ENCODE measurements at places on chromosomes 16 and 17.

- peaks cover 5% of the 10 kb centered on the region for H3K4me1 ChIP-seq
- no peak for ATAC-seq
Observed at GRCh38 chr16:4392382-4393239, 21.0 kb downstream of the VASN start.

DNA sequence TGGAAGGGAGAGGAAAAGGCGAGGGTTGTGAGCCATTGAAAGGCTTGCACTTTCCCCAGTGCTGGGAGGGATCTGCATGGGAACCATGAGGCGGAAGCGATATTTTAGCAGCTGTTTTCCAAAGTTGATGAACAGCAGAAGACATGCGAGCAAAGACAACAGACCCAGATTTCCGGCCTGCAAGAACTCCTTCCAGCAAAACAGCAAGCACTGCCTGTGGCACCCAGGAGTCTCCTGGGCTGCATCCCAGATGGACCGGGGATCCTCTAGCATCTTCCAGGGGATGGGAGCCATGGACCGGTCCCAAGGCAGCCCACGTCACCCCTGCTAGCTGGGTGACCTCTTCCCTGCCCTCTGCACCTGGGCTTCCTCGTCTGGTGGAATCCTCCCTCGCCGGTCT, 162.8 kb downstream of the IRF8 start:
- peaks cover 14% of the 10 kb centered on the region for H3K27me3 ChIP-seq
- no peaks in the 10 kb centered on the region for H3K4me1 ChIP-seq
- no peak for ATAC-seq
- no peaks in the 10 kb centered on the region for H3K36me3 ChIP-seq

- H3K36me3 ChIP-seq, result no peaks in the 10 kb centered on the region
- no peaks in the 10 kb centered on the region for H3K4me1 ChIP-seq
- H3K4me3 ChIP-seq, result no peak overlapping the region
- no peak for ATAC-seq
Observed at GRCh38 chr17:80065478-80066170, 29.2 kb downstream of the CCDC40 start.

- H3K4me1 ChIP-seq, result no peaks in the 10 kb centered on the region
- H3K4me3 ChIP-seq, result no peak overlapping the region
- no peak overlapping the region for H3K27ac ChIP-seq
- ATAC-seq, result no peak
- no peaks in the 10 kb centered on the region for H3K36me3 ChIP-seq
Observed at GRCh38 chr16:73710526-73710925, 586.1 kb upstream of the PSMD7 start.

GRCh38 chr17:70375813-70376770, 206.8 kb downstream of the KCNJ2 start:
- no peak overlapping the region for H3K4me3 ChIP-seq
- no peak for ATAC-seq
- peaks cover 5% of the 10 kb centered on the region for H3K27me3 ChIP-seq
- H3K36me3 ChIP-seq, result no peaks in the 10 kb centered on the region

DNA sequence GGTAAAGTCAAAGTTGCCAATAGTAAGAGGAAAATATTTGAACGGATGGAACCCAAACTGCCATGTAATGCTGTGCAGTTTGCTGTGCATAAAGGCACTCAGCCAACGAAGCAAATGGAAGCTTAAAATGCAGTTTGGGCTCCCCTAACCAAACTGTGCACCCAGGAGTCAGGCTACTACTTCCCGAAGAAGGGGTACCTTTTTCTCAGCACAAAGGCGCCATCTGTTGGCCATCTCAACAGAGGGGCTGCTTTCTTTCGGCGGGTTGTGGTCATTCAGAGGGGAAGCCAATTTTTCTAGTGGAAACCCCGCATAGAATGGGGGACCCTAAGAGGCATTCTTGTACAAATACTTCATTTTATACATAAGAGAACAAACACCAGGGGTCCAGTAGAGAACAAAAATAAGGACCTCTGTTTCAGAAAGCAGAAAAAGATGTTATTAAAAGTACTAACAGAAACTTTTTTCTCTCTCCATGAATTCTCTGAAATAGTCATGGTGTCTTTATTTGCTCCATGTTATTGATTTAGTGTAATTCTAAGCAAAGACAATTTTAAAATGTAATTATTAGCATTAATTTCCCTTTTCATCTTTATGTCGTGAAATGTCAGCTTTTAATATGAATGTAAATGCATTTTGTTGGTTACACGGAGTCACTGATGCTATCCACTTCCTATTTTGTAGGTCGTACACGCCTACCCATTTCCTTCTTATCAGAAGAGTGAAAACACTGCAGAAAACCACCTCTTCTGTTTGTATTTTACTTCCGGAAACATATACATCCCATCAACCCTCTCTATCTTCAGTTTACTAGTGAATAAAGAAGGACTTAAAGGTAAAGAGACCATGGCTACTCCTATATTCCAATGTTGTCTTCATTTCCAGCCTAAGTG, 453.3 kb downstream of the KCNJ2 start:
- no peaks in the 10 kb centered on the region for H3K27me3 ChIP-seq
- no peaks in the 10 kb centered on the region for H3K4me1 ChIP-seq
- ATAC-seq, result no peak
- H3K27ac ChIP-seq, result no peak overlapping the region
- no peaks in the 10 kb centered on the region for H3K36me3 ChIP-seq

- ATAC-seq, result no peak
- peak overlapping the region; percentile 93 for H3K27ac ChIP-seq
- H3K36me3 ChIP-seq, result peaks cover 27% of the 10 kb centered on the region
- no peaks in the 10 kb centered on the region for H3K27me3 ChIP-seq
Observed at GRCh38 chr17:63601439-63602371, 1.0 kb downstream of the TACO1 start.

GRCh38 chr17:16928406-16929034, 43.4 kb downstream of the TNFRSF13B start:
- H3K4me1 ChIP-seq, result no peaks in the 10 kb centered on the region
- no peak for ATAC-seq
- H3K27me3 ChIP-seq, result no peaks in the 10 kb centered on the region
- no peaks in the 10 kb centered on the region for H3K36me3 ChIP-seq
- H3K27ac ChIP-seq, result no peak overlapping the region

DNA sequence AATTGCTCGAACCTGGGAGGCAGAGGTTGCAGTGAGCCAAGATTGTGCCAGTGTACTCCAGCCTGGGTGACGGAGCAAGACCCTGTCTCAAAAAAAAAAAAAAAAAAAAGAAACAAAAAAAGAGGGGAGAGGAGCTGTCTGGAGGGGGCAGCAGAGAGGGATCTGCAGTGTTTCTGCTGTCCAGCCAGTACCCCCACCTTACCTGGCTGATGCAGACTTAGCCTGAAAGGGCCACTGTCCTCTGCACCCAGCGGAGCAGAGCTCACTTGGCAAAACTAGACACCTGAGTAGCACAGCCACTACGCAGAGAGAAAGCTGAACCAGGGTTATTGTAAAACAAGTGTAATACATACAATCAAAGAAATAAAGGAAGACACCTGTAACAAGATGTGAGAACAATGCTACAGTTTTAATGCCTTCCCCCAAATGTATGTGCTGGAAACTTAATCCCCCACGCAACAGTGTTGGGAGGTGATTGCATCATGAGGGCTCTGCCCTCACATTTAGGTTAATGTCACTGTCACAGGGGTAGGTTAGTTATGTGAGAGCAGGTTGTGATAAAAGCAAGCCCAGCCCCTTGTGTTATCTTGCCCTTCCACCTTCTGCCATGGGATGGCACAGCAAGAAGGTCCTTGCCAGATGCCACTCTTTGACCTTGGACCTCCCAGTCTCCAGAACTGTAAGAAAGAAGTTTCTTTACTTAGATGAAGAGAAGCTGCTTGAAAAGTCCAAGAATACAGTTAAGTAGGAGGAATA, 211.2 kb downstream of the RPTOR start:
- peaks cover 13% of the 10 kb centered on the region for H3K4me1 ChIP-seq
- H3K27ac ChIP-seq, result peak overlapping the region; percentile 53
- H3K27me3 ChIP-seq, result no peaks in the 10 kb centered on the region
- ATAC-seq, result no peak
- H3K4me3 ChIP-seq, result no peak overlapping the region

DNA sequence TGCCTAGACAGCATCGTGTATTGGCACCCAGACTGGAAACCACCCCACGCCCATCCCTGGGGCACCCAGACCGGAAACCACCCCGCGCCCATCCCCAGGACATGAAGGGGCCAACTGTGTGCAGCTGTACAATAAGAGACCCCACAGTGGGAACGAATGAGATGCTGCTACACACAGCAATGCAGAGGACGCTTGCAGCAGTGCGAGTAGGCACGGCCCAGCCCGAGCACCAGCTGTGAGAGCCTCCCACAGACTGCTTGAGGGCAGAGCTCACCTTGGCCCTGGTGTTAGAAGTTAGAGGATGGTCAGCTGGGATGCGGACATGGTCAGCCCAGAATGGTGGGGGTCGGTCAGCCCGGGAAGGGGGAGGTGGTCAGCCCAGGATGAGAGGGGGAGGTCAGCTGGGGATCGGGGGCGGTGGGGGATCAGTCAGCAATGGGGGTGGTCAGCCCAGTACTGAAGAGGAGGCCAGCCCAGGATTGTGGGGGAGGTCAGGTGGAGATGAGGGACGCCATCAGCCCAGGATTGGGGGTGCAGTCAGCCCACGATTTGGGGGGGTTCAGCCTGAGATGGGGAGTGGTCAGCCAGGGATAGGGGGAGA, 340.0 kb downstream of the C16orf95 start:
- no peaks in the 10 kb centered on the region for H3K36me3 ChIP-seq
- H3K27ac ChIP-seq, result no peak overlapping the region
- H3K4me1 ChIP-seq, result no peaks in the 10 kb centered on the region
- peaks cover 16% of the 10 kb centered on the region for H3K27me3 ChIP-seq
- H3K4me3 ChIP-seq, result no peak overlapping the region

DNA sequence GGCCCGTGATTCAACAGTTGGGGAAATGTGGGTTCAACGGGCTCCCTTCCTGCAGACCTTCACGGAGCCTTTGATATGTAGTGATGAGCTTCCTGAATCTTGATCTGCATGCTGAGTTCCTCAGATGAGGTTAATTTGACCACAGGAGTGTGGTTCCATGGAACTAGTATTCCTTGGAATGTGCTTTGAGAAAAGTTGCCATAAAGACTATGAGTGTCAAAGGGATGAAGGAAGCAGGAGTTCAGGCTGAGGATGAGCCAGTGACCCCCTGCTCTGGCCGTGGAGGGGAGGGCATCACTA, 229.2 kb downstream of the MSI2 start:
- no peaks in the 10 kb centered on the region for H3K36me3 ChIP-seq
- H3K27ac ChIP-seq, result peak overlapping the region; percentile 12
- peak overlapping the region; percentile 30 for H3K4me3 ChIP-seq
- no peaks in the 10 kb centered on the region for H3K27me3 ChIP-seq

- no peaks in the 10 kb centered on the region for H3K27me3 ChIP-seq
- H3K4me1 ChIP-seq, result no peaks in the 10 kb centered on the region
- no peak overlapping the region for H3K4me3 ChIP-seq
- H3K27ac ChIP-seq, result no peak overlapping the region
- ATAC-seq, result no peak
Observed at GRCh38 chr17:53032861-53033271, 789.9 kb upstream of the KIF2B start.

DNA sequence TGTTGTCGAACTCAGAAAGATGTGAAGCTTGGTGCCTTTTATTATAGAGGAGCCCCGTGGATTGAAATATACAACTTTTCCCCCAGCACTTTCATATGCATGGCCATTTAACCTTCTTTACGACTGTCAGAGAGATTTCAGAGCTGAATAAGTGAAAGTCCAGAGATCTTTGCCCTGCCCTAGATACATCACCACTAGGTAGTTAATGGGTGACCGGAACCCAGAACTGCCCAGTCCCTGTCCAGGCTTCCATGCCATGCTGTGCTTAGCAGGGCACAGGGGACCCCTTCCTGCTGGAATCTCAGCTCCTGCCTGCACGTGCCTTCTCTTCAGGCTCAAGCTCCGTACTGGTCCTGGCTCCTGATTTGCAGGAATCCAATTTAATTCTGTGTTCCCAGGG, 32.2 kb downstream of the SRL start:
- no peaks in the 10 kb centered on the region for H3K36me3 ChIP-seq
- no peaks in the 10 kb centered on the region for H3K4me1 ChIP-seq
- ATAC-seq, result no peak
- H3K27me3 ChIP-seq, result no peaks in the 10 kb centered on the region

- no peak overlapping the region for H3K4me3 ChIP-seq
- H3K4me1 ChIP-seq, result no peaks in the 10 kb centered on the region
- H3K27ac ChIP-seq, result no peak overlapping the region
- H3K36me3 ChIP-seq, result no peaks in the 10 kb centered on the region
- no peaks in the 10 kb centered on the region for H3K27me3 ChIP-seq
Observed at GRCh38 chr17:73265646-73266640, 4.3 kb upstream of the CPSF4L start.

GRCh38 chr17:80145076-80146075, 1.6 kb downstream of the EIF4A3 start:
- ATAC-seq, result no peak
- peak overlapping the region; percentile 96 for H3K4me3 ChIP-seq
- H3K36me3 ChIP-seq, result peaks cover 70% of the 10 kb centered on the region

DNA sequence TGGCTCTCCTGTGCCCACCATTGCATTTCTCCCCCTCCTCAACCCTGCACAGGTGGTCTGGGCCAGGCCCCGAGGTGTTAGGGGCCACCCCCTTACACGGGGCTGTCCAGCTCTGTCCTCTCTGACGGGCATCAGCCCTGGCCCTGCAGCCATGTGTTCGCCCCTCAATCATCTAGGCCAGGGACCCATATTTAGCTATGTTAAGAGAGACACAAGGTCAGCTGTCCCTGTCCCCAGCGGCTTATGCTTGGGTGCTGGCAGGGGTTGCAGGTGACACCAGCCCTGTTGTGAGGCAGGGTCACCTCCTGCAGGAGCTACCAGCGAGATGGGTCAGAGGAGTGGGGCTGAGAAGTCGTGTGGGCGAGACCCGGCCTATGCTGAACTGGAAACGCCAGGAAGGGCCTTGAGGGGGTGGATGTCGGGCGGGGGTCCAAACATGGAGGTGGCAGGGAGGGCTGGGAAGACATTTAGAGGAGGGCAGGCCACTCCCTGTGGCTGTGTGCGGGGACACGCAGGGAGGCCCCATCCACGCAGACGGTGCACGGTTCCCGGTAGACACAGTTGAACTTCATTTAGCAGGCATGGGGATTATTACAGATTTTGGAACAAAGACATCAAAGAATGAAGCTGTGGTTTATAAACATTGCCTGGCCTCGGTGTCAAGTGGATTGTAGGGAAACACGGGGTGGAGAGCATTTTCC, 133.2 kb upstream of the CHMP6 start:
- H3K36me3 ChIP-seq, result peaks cover 84% of the 10 kb centered on the region
- ATAC-seq, result no peak
- H3K4me1 ChIP-seq, result peaks cover 49% of the 10 kb centered on the region
- H3K27ac ChIP-seq, result peak overlapping the region; percentile 99

DNA sequence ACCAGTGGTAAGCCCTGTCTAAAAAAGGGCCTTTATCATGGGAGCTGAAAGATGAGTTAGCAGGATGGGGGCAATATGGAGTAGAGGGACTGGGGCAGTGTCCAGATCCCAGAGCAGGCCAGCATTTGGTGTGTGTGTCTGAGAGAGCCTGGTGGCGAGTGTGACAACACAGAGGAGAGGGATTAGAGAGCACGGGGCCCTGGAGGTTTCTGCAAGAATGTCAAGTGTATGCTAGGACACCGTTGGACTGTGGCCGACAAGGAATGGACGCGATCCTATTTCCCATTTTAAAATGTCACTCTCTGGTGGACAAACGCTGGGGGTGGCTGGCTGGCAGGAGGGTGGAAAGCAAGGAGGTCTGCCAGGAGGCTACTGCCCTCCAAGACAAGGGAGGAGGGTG, 12.4 kb downstream of the TAC4 start:
- no peaks in the 10 kb centered on the region for H3K27me3 ChIP-seq
- H3K4me1 ChIP-seq, result peaks cover 4% of the 10 kb centered on the region
- peak overlapping the region; percentile 44 for H3K27ac ChIP-seq
- no peak for ATAC-seq

- peak overlapping the region; percentile 71 for H3K27ac ChIP-seq
- no peak for ATAC-seq
- H3K4me3 ChIP-seq, result peak overlapping the region; percentile 51
- H3K36me3 ChIP-seq, result peaks cover 30% of the 10 kb centered on the region
Observed at GRCh38 chr17:14340857-14341754, 40.2 kb downstream of the HS3ST3B1 start.

All from activated T-helper 17 cell treated with anti-CD3 and anti-CD28 coated beads, Interleukin-2, amount 50 U/mL, for 72 hours (primary cell).